ENCODE measurements at places on chromosomes 7 and 10. TPM values are rescaled to one million over a fixed set of nuclear protein-coding genes. Genes with fewer than 3 reads are reported as not detected.

GRCh38 chr7:131285556-131285955 is 42.1 kb upstream of the MKLN1 start:
- no peak for DNase-seq

DNA sequence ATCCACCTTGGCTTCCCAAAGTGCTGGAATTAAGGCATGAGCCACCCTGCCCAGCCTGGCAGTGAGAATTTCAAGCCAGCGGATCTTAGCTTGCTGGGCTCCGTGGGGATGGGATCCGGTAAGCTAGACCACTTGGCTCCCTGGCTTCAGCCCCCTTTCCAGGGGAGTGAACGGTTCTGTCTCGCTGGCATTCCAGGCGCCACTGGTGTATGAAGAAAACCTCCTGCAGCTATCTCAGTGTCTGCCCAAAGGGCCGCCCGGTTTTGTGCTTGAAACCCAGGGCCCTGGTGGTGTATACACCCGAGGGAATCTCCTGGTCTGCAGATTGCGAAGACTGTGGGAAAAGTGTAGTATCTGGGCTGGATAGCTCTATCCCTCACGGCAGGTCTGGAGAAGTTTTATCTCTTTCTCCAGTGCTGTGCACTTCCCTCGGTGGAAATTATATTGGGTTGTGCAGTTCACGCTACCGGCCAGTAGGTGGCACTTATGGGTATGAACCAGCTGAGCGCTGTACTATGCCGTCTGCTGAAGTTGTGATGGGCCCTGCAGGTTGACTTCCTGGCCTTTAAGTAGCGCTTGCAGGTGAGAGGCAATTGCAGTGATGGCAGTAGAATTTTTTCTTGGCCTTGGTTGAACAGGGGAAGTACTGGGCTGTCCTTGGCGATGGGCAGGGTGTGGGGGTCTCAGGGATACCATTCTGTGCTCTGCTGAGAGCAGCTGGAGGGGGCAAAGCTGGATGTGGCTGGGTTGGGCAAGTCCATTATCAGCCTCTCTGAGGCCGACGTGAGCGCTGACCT is 138.0 kb upstream of the MTPN start:
- no peak for DNase-seq

- DNase-seq: no peak
Observed at GRCh38 chr7:113060100-113060499, 26.5 kb downstream of the GPR85 start.

DLX5 gene
- 3.4 TPM for total RNA-seq

NAT16 gene
- total RNA-seq: 1.2 TPM

Data from occipital lobe (tissue), 3 donors.